ENCODE measurements at places on chromosomes 13 and 19.

DNA sequence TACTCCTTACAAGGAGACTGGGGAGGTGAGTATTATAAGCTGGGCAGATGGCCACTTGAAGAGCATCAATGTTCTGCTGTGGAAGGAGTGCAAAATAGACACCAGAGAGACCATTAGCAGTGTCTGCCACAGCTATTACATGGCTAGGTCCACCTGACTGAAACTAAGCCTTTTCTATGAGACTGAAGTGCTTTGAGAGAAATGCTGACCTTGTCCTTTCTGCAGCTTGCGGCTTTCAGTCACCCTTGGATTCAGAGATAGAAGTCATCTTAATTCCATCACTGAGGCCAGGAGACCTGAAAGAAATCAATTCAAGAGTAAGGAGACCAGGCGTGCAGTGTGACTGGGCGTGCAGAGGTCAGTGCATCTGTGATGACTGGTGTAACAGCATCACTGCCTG, 1.3 kb upstream of the ZFP28 start:
- DNase-seq: no peak

GRCh38 chr13:113996081-113996911, 22.4 kb upstream of the C13orf46 start:
- no peak for DNase-seq

GRCh38 chr19:44282846-44283245, 22.0 kb downstream of the ZNF235 start:
- DNase-seq: no peak

- no peak for DNase-seq
Measured at GRCh38 chr19:1421218-1421957, 14.0 kb downstream of the DAZAP1 start.

DNA sequence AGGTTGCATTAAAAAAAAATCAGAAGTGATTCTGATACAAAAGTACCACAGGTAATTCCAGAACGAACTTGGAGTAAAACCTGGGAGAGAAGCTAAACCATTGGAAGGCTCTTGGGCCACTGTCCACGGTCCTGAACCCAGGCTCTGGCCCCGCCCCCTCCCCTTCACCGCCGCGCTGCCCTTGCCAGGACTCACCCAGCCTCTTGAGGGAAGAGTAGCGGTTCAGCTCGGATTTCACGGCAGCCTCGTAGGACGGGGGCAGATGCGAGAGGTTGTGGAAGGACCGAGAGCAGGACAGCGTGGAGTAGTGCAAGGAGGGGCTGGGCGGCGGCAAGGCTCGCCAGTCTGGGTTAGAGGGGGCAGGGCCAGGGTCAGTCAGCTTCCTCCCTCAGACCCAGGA, 5.7 kb downstream of the SHISA7 start:
- peak; percentile 88 for DNase-seq

- peak; percentile 81 for DNase-seq
Measured at GRCh38 chr13:78121459-78122348, 203.1 kb upstream of the EDNRB start.

DNA sequence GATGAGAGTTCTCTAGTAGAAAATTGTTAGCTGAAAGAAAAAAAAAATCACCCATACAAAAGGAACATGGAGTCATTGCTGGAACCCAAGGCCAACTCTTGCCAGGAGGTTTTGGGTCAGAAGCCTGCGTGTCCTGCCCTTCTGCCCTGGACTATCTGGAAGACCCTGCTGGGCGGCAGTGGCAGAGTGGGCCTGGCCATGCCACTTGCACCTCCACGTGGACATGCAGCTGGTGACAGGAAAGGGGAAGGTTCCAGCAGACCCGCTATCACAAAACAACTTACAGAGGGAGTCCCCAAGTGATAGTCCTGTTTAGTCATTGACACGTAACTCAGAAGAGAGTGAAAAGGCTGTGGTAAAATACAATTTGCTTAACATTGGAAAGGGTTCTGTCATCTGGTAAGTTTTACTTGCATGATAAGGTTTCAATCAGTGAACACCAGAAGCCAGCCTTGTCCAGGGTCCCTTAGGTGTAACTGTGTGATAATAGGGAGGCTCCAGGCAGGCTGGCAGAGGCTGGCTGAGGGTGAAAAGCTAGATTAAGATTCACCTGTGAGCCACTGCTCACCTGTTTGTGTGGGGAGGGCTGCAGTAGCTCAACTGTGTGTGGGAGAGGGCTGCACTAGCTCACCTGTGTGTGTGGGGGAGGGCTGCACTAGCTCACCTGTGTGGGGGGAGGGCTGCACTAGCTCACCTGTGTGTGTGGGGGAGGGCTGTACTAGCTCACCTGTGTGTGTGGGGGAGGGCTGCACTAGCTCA, 47.8 kb downstream of the COL4A2 start:
- peak; percentile 18 for DNase-seq

- no peak for DNase-seq
Measured at GRCh38 chr13:80359778-80360452, 19.0 kb upstream of the SPRY2 start.

DNA sequence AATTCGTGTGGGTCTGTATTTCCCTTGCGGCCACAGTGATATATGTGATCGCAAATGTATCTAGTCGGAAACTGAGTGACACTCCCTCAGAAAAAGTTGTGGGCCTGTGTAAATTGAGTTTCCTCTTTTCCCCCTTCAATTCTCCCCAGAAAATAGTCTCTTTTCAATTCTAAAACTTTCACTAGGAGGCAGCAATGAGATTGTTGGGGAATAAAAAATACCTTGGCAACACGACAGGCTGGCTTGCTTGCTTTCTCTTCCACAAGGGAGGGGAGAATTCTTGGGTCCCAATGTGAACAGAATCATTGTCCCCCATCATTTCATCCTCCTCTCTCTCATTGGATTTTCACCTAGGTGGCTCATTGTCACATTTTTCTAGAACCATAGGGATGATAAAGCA, 3.7 kb upstream of the SOX21 start:
- peak; percentile 53 for DNase-seq

- no peak for DNase-seq
Measured at GRCh38 chr13:58907347-58907746, 1256.4 kb downstream of the DIAPH3 start.

DNA sequence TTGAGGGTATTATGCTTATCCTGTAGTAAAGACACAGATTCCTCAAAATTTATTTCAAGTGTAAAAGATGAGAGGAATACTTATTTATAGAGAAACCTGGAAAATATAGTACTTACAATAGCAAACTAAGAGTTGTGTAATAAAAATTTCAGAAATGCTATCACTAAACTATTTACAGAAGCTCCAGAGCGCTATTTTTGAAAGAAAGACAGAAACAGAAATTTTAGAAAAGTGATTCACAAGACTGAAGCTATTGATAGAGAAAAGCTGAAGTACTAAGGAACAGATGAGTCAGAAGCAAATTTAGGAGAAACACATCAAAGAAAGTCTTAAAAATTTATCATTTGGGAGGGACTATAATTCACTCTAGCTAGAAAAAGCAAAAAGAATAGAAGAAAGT, 1174.2 kb downstream of the DIAPH3 start:
- no peak for DNase-seq

DNA sequence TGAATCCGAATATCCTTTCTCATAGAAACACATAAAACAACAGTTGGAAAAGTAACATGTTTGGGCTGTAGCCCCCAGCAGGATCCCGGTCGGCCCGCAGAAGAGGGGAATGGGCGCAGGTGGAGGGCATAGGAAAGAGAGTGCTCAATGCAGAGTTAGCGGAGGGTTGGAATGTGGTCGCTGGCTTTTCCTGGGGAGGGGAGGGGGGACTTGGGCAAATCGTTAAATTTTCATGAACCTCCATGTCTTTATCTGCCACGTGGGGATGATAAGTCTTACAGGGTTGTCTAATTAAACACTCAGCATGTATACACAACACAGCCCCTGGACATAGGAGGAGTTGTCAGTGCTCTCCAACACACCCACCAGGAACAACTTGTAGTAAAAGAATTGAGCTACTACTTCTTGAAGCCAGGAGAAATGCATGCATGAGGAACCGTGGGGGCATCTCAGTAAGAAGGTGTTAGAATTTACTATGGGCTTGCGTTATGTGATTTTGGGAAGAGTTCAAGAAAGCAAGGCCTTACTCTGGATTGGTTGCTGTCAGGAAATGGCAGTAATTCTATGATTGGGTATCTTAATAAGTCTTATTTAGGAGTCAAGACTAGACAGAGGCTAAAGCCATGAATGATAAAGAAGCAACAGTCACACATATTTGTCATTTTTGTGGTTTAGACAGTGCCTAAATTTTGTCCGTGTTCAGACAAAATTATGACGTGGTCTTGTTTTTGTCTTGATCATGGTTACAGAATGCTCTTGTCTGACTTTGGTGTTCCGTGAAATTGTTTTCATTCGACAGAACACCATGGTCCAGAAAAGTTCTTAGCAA, 671 bp upstream of the SLC46A3 start:
- DNase-seq: peak; percentile 51

GRCh38 chr13:110950819-110951570, 36.1 kb upstream of the ANKRD10 start:
- DNase-seq: no peak

- no peak for DNase-seq
Measured at GRCh38 chr13:107801621-107802020, 413.7 kb downstream of the LIG4 start.

DNA sequence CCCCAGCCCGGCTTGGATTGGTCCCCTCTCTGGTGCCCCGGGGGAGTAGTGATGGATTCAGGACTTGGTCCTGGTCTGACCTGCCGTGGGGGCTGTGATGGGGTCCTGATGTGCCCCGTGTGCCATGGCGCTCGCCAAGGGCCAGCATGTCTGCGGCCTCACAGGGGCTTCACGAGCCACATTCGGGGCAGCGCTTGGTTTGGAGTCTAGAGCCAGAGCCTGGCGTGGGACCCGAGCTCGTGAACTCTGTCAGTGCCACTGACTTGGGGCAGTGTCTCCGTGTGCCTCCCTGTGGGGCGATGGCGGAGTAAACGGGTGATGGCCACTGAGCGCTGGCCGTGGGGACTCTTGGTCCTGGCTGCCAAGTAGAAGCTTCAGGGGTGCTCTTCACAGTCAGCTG, 17.1 kb downstream of the KDM4B start:
- no peak for DNase-seq

- no peak for DNase-seq
Measured at GRCh38 chr13:26247011-26247410, 6.9 kb upstream of the CDK8 start.

- DNase-seq: no peak
Measured at GRCh38 chr19:28019901-28020300, 1193.0 kb downstream of the UQCRFS1 start.

DNA sequence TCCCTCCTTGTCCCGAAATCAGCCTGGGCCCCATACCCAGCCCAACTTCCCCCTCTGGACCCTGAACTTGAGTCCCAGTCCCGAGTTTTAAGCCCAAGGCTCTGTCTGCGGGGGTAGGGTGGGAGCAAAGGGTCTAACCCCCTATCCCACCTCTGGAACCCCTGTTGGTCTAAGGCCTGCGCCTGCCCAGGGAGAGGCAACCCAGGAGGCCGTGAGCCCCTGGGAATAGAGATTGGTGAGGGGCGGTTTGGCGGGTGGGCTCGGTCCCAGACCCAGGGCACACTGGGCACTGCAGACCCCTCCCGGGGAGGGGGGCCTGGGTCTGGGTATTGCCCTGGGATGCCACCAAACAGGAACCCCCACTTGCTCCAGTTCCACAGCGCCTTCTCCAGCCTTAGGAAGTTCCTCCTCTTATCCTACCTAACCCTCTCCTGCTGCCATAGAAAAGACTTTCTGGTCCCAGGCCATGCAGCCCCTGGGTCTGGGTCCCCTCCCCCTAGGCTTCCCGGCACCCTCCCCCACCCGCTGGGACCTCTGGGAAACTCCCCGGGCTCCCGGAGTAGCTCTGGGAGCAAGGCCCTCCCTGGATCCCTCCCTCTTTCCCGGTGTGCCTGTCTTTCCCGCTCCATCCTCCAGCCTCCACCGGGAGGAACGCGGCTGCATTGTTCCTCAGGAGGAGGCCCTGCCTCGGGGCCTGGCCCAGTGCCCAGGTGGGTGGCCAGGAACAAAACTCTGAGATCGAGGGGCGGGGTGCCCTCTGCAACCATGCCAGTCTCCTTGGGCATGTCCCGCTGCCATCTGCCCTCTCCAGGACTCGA, 33.6 kb upstream of the NANOS3 start:
- peak; percentile 70 for DNase-seq

DNA sequence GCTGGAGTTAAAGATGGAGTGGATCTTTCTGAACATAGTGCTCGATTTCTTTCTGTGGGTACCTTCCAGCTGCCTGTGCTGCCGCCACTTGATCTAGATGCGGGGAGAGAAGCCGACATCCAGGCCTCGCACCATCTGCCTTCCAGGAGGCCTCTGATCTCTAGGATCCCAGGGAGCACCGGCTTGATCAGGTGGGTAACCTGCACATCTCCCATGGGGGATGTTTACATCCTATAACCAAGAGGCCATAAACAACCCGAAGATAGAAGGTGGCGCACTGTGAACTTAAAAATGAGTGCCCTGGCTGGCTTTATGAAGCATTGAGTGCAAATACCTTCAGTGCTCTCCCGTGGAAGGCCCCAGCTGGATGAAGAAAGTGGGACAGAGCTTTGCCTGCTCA, at the start of gene C13orf42:
Gene C13orf42, minus strand, starts transcription at position 101 of the 400 bp plus-strand sequence. Its CDS starts 65 bp downstream, at position 36.
- DNase-seq: no peak

DNA sequence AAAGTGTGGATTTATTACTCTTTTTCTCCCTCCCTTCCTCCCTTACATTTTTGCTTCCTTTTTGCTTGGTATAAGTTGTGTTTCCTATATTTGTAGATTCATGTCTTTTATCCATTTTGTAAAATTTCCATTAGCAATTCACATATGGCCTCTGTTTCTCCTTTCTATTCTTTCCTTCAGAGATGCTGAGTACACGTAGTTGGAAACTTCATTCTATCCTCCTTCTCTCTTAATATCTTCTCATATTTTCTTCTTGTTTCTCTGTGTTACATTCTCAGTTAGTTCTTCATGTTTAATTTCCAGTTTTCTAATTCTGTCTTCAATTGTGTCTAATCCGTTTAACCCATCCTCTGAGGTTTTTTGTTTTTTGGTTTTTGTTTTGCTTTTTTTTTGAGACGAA, 188.9 kb downstream of the ZIC5 start:
- no peak for DNase-seq

- DNase-seq: no peak
Measured at GRCh38 chr13:36133950-36134626, 2.9 kb upstream of the DCLK1 start.

GRCh38 chr19:29325241-29325975, 112.5 kb upstream of the UQCRFS1 start:
- no peak for DNase-seq

GRCh38 chr19:42166316-42166715, 34.1 kb upstream of the POU2F2 start:
- DNase-seq: no peak
